ENCODE measurements at places on chromosomes 6 and 20. TPM values are rescaled to one million over a fixed set of nuclear protein-coding genes. Genes with fewer than 3 reads are reported as not detected.

- no peak overlapping the region for H3K27ac ChIP-seq
- no peak overlapping the region for H3K4me3 ChIP-seq
- no peaks in the 10 kb centered on the region for H3K4me1 ChIP-seq
- H3K27me3 ChIP-seq, result no peaks in the 10 kb centered on the region
- H3K36me3 ChIP-seq, result no peaks in the 10 kb centered on the region
Measured at GRCh38 chr6:170383466-170384035, 77.0 kb downstream of the FAM120B start.

GRCh38 chr20:25296094-25297093 is 48.5 kb downstream of the PYGB start:
- peak overlapping the region; percentile 98 for H3K27ac ChIP-seq
- H3K27me3 ChIP-seq, result no peaks in the 10 kb centered on the region
- peak overlapping the region; percentile 13 for H3K4me3 ChIP-seq
- H3K4me1 ChIP-seq, result peaks cover 41% of the 10 kb centered on the region
- DNase-seq, result no peak

GRCh38 chr20:37525810-37526209 is 1.9 kb downstream of the BLCAP start:
- DNase-seq, result no peak
- H3K27me3 ChIP-seq, result no peaks in the 10 kb centered on the region
- peaks cover 16% of the 10 kb centered on the region for H3K4me1 ChIP-seq
- H3K36me3 ChIP-seq, result no peaks in the 10 kb centered on the region

GRCh38 chr20:46572153-46572552 is 21.7 kb upstream of the OCSTAMP start:
- no peak overlapping the region for H3K27ac ChIP-seq
- no peaks in the 10 kb centered on the region for H3K4me1 ChIP-seq

Gene CD93
- 2.6 TPM for total RNA-seq

Gene KCNB1
- total RNA-seq, result not detected

GRCh38 chr6:75532521-75532920 is 38.9 kb upstream of the FILIP1 start:
- no peak overlapping the region for H3K4me3 ChIP-seq
- H3K36me3 ChIP-seq, result no peaks in the 10 kb centered on the region
- H3K27me3 ChIP-seq, result no peaks in the 10 kb centered on the region
- no peak overlapping the region for H3K27ac ChIP-seq

DNA sequence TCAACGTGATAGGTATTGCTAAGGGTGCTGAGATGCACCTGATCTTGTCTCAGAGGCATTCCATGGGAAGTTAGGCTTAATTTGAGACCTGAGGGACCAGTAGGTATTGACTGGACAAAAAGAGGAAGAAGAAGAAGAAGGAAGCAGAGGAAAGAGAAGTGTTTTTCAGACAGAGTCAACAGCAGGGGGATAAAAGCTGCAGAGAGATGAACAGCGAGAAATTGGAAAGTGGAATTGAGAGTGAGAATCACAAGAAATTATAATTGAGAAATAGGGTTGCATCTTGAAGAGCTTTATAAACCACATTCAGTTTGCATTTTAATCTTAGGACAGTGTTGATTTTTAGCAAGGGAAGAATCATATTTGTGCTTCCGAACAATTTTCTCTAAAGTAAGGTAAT is 254.0 kb downstream of the CD83 start:
- H3K36me3 ChIP-seq, result no peaks in the 10 kb centered on the region
- H3K4me3 ChIP-seq, result no peak overlapping the region
- no peak for DNase-seq
- H3K27me3 ChIP-seq, result no peaks in the 10 kb centered on the region
- H3K27ac ChIP-seq, result no peak overlapping the region
- H3K4me1 ChIP-seq, result peaks cover 12% of the 10 kb centered on the region

Gene KCNG1
- total RNA-seq, result not detected

Gene TAAR6
- not detected for total RNA-seq

GRCh38 chr6:7707787-7708186 is 18.1 kb upstream of the BMP6 start:
- no peaks in the 10 kb centered on the region for H3K27me3 ChIP-seq
- H3K36me3 ChIP-seq, result no peaks in the 10 kb centered on the region
- H3K27ac ChIP-seq, result no peak overlapping the region

Gene THBD
- total RNA-seq, result not detected

DNA sequence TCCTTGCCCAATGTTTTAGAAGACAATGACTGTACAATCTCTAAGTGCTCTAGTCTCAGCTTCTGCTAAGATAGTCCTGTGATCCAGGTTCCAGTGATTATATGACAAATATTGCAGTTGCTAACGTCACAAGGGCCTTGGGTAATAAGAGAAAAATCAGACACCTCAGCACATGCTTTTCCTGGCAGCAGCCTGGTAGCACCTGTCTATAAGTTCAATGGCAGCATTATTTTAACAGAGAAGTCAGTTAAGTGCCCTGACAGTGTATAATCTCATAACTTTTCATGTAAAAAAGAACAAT is 121.3 kb upstream of the BCLAF1 start:
- H3K27me3 ChIP-seq, result no peaks in the 10 kb centered on the region
- peaks cover 3% of the 10 kb centered on the region for H3K4me1 ChIP-seq
- no peak for DNase-seq

DNA sequence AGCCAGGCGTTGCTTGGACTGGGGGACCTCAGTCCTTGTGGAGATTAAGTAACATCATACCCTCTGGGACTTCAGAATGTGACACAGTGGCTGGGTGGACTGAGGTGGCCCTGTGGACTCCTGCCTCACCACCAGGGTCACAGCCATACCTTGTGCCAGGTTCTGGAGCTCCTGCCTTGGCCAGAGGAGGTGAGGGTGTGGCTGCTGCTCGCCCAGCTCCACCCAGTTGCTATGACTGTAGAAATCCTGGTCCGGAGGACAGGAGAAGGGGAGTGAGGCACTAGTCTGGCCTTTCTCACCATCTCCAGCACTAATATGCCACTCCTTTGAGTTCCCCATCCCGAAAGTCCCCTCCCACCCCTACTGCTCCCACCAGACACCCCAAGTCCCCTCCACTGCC is 1.9 kb downstream of the VWA7 start:
- DNase-seq, result no peak
- no peak overlapping the region for H3K27ac ChIP-seq
- no peaks in the 10 kb centered on the region for H3K27me3 ChIP-seq
- no peak overlapping the region for H3K4me3 ChIP-seq
- H3K36me3 ChIP-seq, result no peaks in the 10 kb centered on the region

GRCh38 chr6:34029489-34030280 is 116.2 kb downstream of the GRM4 start:
- no peak overlapping the region for H3K4me3 ChIP-seq
- peaks cover 6% of the 10 kb centered on the region for H3K4me1 ChIP-seq
- H3K36me3 ChIP-seq, result no peaks in the 10 kb centered on the region
- no peak overlapping the region for H3K27ac ChIP-seq

DNA sequence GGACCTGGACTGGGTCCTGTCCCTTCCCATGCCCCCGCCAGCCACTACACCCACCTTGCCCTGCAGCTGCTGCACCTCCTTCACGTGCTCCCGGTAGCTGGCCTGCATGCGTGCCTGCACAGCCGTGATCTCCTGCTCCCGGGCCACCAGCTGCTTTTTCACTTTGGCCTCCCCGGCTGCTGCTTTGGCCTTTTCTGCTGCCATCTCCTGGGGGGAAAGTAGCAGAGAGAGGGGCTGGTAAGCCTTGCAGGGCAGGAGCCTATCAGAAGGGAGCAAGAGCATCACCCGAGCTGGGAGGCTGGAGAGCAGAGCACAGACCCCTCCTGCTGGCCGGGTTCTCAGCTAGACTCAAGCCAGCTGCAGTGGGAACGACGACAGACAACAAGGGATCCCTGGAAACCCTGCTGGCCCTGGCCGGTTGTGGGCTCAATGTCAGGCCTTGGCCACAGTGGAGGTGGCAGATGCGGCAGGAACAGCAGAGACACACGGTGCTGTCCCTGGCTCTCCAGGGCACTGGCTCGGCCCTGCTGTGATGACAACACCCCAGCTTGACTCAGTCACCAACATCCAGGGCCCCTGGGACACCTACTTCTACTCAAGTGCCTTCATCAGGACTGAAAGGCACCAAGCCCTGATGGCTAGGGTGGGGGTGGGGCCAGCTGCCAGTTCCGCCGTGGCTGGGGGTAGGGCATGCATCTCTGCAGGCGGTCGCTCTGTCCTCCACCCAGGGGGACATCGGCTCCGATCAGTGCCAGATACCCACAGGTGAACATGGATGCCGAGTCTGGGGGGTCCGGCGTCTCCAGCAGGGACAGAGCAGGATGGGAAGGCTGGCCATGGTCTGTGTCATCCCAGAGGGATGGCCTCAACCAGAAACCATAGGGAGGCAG is 45.3 kb downstream of the RRBP1 start:
- H3K27ac ChIP-seq, result no peak overlapping the region
- no peaks in the 10 kb centered on the region for H3K27me3 ChIP-seq
- H3K4me1 ChIP-seq, result no peaks in the 10 kb centered on the region
- DNase-seq, result no peak
- no peak overlapping the region for H3K4me3 ChIP-seq

Gene ARMH2
- not detected for total RNA-seq

Gene ANKRD60
- total RNA-seq, result not detected

DNA sequence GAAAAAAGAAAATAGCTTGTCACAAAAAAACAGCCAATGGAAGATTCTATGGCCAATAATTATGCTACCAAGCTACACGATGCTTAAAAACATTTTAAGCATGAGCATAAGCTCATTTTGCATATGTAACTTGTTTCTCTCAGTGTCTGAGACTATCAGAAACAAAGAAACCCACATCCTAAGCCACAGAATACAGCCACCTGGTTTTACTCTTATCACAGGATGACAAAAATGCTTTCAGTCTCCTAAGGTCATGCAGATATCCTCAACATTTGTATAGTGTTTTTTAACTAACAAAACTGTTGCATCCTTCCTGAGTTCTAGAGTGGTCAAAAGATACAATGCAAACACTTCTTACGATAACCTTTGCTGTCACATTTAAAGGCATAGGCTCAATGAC is 172.1 kb upstream of the RUNX2 start:
- H3K36me3 ChIP-seq, result no peaks in the 10 kb centered on the region
- DNase-seq, result peak; percentile 76

DNA sequence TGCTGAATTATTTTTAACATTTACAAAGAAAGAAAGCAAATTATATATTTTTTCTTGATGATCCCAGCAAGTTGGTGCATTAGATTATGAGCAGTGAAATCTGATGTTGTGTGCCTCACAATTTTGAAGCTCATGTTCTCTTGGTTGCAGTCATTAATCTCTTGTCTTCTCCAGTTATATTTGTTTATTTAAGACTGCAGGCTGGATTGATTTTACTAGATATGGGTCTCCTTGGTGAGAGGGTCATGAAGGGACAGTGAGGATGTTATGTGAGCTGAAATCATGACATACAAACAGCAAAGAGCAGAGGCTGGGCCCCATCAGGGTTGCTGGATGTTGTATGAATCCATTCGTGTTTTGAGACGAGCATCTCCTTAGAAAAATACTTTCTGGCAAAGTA is 64.2 kb upstream of the AKIRIN2 start:
- H3K27me3 ChIP-seq, result no peaks in the 10 kb centered on the region
- no peaks in the 10 kb centered on the region for H3K4me1 ChIP-seq
- no peak overlapping the region for H3K4me3 ChIP-seq
- DNase-seq, result no peak
- H3K27ac ChIP-seq, result no peak overlapping the region

GRCh38 chr6:111573892-111574797 is 31.5 kb downstream of the TRAF3IP2 start:
- peaks cover 6% of the 10 kb centered on the region for H3K36me3 ChIP-seq
- H3K27me3 ChIP-seq, result no peaks in the 10 kb centered on the region

GRCh38 chr6:123418071-123418470 is 218.7 kb downstream of the TRDN start:
- H3K27me3 ChIP-seq, result no peaks in the 10 kb centered on the region
- no peaks in the 10 kb centered on the region for H3K36me3 ChIP-seq
- no peak overlapping the region for H3K4me3 ChIP-seq
- no peaks in the 10 kb centered on the region for H3K4me1 ChIP-seq

DNA sequence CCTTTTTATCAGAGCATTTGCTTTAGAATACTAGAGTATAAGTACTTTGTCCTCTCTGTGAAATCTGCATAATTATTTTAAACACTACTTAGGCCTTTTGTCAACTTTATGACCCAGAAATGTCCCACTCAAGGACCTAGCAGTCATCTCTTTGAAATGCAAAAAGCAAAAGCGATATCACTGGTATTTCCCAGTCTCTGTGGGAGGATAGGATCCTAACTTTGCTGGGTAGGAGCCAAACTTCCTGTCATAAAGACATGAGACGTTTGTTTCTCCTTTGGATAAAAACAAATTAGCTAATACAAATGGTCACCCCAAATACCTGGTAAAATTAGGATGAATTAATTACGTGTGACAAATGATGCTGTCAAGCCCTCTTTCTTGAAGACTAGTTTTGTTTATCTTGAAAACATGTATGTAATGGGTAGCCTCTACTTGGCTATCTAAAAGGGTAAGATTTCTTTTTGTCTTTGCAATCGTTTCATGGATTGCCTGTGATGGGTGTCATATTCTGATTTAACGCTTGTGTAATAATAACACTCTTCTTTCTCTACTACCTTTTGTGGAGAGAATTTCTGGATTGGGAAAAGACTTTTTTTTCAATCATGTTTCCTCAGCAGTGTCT is 36.2 kb downstream of the DCDC2 start:
- H3K27ac ChIP-seq, result no peak overlapping the region
- H3K27me3 ChIP-seq, result no peaks in the 10 kb centered on the region
- H3K4me1 ChIP-seq, result no peaks in the 10 kb centered on the region
- DNase-seq, result no peak
- H3K4me3 ChIP-seq, result no peak overlapping the region
- no peaks in the 10 kb centered on the region for H3K36me3 ChIP-seq

DNA sequence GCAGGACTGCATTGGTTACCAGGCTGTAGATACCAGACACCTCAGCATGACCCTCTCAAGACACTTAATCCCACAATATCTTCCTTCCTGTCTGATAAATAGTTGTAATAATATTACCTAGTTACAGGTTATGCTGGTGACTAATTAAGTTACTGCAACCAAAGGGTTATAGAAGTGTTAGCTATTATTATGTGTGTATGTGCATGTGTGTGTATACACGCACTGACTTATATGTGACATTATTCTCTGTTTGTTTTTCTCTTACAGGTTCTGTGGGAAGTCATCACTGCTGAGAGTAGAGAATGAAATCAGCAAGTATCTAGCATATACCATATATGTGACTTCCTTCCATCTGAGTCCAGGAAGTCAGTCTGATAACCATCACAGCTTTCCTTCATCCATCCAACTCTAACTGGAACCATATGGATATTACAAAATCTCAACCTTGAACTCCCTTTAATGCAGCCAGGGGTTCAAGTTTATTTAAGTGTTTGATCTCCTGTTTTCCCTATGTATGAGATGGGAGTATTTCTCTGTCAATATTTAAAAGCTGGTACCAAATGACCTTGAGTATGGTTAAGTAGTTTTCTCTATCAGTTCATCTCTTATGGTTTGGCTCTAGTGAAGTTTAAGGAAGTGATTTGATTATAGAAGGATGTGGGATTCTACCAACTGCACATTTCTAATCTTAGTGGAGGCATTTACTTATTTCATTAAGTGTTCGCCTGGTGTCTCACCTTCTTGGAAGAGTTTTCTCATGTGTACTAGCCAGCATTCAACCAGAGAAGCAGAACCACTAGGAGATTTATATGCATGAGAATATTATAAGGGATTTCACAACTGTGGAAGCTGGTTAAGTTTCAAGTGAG is 313.2 kb downstream of the HIVEP2 start:
- H3K27ac ChIP-seq, result no peak overlapping the region
- DNase-seq, result no peak
- peaks cover 2% of the 10 kb centered on the region for H3K27me3 ChIP-seq
- no peaks in the 10 kb centered on the region for H3K4me1 ChIP-seq
- H3K36me3 ChIP-seq, result no peaks in the 10 kb centered on the region
- no peak overlapping the region for H3K4me3 ChIP-seq

Data from GM12878 (cell line).